Left colon (tissue), 2 donors: ENCODE measurements at places on chromosomes 3 and 15.

DNA sequence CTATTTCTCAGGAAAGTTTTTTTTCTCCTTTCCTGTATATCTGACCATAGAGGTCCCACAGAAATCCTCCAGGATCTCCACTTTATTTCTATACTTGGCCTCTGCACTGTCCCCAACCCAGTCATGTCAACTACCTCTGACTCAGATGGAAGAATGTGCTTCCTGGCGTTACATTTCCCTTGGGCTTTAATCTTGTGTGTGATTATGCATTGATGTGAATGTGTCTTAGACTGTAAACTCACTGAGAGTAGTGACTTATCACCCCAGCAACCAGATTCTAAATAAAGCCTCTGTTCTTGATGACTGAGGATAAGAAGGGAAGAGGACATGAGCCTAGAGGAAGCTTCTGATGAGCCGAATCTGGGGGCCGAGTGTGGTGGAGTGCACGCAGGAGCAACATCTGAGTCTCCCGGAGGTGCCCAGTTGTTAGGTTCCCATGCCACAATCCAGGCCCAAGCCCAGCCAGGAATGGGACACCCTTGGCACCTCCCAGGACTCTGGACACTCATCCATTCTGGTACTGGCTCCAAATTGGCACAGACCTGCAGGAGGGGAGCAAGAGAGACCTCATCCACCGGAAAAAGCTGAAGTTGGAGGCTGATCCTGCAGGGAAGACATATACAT is 32.1 kb upstream of the HEG1 start:
- no peak for DNase-seq

- no peak for DNase-seq
These were observed 44.0 kb downstream of the BFSP2 start for GRCh38 chr3:133443649-133444422.

- no peak for DNase-seq
These were observed 65.4 kb downstream of the USF3 start for GRCh38 chr3:113630956-113631542.

DNA sequence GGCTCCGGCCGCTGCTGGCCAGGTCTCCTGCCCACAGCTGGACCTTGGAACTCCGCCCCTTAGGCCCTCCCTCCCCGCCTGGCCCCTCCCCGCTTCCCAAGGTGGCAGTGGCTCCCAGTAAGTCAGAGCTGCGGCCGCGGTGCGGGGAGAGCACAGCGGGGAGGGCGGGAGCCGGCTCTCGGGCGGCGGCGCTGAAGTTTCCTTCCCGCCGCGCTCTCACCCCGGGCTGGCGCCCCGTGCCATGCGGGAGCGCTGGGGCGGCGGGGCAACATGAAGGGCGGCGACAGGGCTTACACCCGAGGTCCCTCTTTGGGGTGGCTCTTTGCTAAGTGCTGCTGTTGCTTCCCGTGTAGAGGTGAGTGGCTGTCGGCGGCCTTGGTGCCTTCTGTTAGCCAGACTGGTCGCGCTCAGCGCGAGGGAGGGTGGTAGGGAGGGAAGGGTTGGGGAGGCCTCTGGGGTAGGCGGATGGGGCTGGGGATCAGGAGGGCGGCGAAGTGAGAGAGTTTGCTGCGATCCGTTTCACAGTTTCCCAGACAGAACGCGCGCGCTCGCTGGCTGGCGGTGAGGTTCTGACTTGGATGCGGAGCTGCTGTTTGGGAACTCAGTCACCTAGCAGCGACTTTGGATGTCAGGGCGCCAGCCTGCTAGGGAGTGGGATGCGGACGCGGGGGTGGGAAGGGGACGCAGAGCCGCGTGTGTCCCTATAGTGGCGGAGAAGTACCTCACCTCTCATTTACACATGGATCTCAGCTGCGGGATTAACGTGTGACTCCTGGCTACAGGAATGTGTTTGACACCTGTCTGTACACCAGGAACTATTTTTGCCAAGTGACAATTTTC is 145.5 kb upstream of the UMPS start:
- peak; percentile 85 for DNase-seq

DNA sequence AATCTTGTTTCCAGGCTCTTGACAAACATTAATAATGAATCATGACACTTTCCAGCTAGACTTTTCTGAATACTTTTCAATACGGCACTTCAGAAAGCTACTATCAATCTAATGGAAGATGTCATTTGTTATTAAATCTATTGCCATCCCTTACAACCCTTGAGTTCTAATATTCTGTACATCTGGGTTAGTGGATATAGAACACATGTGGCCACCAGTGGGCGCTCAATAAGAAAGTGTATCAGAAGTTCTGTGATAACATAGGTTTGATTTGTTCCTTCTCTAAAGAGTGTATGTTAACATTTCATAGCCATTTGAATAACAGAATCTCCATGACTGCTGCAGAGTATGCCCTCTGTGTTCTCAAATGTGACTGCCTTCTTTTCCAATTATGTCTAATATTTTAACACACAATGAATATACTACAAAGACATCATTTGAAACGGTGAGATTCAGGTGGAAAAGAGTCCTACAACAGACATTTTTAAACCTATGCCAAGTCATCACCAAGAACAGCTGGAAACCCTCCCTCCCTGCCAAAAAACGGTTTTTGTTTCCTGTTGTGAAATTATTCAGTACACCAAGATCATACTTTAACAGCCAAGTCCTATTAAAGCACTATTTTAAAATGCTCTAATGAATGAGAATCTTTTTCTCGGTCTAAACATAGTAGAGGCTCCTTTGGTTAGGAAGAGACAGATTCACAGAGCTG is 22.2 kb downstream of the ALDH1A2 start:
- DNase-seq = no peak
